Left lung (tissue), 14 donors: ENCODE measurements at places on chromosomes 13 and 19. TPM values are rescaled to one million over a fixed set of nuclear protein-coding genes. Genes with fewer than 3 reads are reported as not detected.

Gene SBK2
- total RNA-seq: not detected

Gene LGALS7B
- total RNA-seq: not detected

DNA sequence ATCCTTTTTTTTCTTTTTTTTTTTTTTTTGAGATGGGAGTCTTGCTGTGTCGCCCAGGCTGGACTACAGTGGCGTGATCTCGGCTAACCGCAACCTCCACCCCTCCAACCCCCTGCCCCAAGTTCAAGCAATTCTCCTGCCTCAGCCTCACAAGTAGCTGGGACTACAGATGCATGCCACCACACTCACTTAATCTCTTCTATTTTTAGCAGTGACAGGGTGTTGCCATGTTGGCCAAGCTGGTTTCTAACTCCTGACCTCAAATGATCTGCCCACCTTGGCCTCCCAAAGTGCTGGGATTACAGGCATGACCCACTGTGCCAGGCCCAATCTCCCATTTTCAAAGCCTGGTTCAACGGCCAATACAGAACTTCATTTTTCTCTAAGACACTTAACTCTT is 9.1 kb downstream of the FOXO1 start:
- no peak overlapping the region for H3K27ac ChIP-seq
- no peaks in the 10 kb centered on the region for H3K27me3 ChIP-seq
- no peak overlapping the region for H3K4me3 ChIP-seq
- peaks cover 30% of the 10 kb centered on the region for H3K4me1 ChIP-seq
- H3K36me3 ChIP-seq: no peaks in the 10 kb centered on the region

DNA sequence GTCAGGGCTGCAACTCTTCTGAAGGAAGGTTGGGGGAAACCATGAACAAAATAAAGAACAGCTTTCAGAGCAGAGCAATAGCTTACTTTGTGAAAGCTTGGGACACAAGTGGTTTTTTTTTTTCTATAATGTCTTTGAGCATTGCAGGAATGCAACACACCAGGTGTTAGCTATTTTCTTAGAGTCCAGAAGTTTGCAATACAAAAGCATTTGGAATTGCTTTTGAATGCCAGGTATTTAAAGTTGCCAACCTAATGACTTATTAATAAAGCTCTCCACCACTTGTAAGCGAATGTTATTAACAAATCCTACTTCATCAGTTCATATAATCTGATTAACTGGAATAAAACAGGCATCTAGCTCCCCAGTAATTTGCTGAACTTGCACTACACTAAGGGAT is 172.6 kb downstream of the NUFIP1 start:
- H3K27me3 ChIP-seq: no peaks in the 10 kb centered on the region
- no peak overlapping the region for H3K4me3 ChIP-seq
- H3K27ac ChIP-seq: no peak overlapping the region
- H3K36me3 ChIP-seq: no peaks in the 10 kb centered on the region
